ENCODE measurements at places on chromosomes 16 and 17. TPM values are rescaled to one million over a fixed set of nuclear protein-coding genes. Genes with fewer than 3 reads are reported as not detected.

KRT28 gene
- not detected for total RNA-seq

RNF112 gene
- total RNA-seq = 3.5 TPM

CCT6B gene
- 4.8 TPM for total RNA-seq

SLC38A8 gene
- total RNA-seq = not detected

HBA2 gene
- not detected for total RNA-seq

KRTAP3-2 gene
- not detected for total RNA-seq

ADGRG1 gene
- total RNA-seq = 3.1 TPM

ACLY gene
- 118 TPM for total RNA-seq

LGALS9 gene
- total RNA-seq = 0.22 TPM

CIAPIN1 gene
- 42.5 TPM for total RNA-seq

IRX6 gene
- total RNA-seq = 2.4 TPM

Data from articular chondrocyte of knee joint (primary cell).